ENCODE measurements at places on chromosomes 12 and 14.

DNA sequence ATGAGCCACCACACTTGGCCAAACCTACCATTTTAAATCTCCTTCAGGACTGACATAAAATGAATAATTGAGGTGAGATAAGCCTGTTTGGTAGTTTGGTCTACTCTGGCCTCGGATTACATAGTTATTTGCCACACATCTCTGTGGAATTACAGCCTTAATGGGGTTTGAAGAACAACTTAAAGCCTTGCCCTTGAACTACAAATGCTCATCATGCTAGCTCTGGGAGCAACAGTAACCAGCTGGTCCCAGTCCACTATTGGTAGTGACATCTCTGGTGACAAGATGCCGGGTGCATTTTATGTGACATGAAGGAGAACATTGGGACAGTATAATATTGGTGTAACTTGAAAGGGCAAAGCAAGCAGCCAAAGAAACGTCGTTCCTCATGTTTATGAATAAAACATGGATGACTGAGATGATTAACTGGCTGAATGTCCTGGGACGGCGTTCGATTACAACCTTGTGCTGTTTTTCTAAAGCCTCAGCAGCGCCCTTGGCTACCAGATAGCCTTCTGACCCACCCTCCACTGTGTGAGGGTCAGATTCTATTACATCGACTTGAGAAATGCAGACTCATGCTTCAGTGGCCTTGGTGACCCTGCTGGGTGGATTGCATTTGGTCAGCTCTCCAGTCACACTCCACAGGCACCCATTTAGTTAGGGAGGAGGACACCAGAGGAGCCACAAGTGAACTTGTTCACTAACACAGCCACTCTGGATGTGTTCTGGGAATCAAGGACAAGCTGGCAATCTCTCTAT, 41.5 kb downstream of the BEST3 start:
- DNase-seq, result no peak

- DNase-seq, result no peak
Observed at GRCh38 chr12:75642226-75642625, 130.8 kb upstream of the KRR1 start.

DNA sequence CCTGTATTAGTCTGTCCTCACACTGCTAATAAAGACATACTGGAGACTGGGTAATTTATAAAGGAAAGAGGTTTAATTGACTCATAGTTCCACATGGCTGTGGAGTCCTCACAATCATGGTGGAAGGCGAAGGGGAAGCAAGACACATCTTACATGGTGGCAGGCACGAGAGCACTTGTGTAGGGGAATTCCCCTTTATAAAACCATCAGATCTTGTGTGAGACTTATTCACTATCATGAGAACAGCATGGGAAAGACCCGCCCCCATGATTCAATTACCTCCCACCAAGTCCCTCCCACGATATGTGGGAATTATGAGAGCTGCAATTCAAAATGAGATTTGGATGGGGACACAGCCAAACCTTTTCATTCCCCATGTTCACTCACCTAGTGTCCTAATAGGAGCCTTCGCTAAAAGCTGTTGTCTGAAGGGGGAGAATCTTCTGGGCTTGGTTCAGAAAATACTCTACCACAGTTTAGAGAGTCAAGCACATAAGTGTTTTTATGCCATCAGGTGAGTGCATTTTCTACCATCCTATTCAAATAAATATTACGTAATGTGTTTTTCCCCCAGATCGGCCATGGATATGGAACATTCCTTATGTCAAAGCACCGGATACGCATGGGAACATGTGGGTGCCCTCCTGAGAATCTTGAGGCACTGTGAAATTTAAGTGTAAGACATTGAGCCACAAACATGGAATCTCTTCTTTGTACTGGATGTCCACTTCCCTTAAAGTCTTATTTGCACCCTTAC, 19.1 kb upstream of the KCNK13 start:
- DNase-seq, result no peak

GRCh38 chr12:11991604-11992003, 79.1 kb upstream of the BCL2L14 start:
- no peak for DNase-seq

DNA sequence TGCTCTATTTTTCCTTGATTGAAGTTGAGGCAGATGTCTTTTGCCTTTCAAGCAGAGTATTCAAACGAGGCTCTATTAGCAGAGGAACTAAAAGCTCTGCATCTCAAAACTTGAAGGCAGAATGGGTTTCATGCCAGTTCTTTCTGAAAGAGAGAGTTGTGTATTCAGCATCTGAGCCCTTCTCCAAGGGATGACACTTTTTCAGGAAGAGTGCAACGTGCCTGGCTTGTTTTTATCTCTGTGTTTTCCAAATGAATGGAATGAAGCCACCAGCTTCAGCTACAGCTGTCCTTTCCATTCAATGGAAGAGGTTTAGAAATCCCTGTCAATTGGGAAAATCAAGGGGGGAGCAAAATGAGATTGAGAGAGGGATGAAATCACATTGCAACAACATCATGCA, 14.6 kb downstream of the BEST3 start:
- no peak for DNase-seq

- no peak for DNase-seq
Observed at GRCh38 chr14:105931808-105932483, 405.6 kb downstream of the TMEM121 start.

DNA sequence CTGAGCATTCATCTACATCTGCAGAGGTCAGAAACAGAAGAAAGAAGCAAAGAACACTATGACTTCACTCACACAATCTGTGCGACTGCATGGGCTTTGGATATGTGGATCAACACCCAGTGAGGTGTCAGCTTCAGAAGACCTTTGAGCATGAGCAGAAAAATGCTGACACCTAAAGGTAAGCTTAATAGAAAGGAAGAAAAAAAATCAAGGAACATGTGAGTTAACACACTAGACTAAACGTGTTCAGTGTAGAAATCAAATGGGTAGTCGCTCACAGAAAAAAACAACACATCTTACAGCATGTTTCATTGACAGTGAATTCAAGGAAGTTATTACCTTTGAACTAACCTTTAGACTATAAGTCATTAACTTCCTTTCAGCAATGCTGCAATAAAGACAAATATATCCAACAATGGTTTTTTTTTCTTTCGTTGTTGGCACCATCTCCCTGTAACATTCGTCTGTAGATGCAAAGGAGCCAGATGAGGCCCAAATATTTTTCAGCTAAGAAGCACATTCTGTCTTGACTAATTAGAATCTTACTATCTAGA, 30.9 kb downstream of the RTRAF start:
- DNase-seq, result no peak

- no peak for DNase-seq
Observed at GRCh38 chr12:50351120-50352043, 45.0 kb downstream of the FAM186A start.

DNA sequence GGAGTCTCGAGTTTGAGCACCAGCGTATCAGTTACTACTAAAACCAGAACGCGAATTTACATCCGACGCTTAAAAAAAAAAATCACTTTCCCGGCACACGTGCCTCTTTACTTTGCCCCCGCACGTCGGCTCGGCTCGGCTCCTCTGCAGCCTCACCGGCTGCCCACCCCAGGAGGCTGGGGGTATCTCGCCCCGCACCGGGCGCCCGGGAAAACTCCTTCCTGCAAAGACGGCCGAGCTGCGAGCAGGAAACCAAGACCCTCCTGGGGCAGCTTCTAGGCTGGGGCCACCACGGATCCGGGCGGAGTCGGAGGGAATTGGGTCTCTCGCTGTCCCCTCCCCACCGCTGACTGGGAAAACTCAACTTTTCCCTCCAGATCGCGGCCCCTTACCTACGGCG, 610 bp downstream of the VSIG10 start:
- DNase-seq, result no peak

- no peak for DNase-seq
Observed at GRCh38 chr12:52097045-52097666, 17.7 kb downstream of the SMIM41 start.

GRCh38 chr12:121799842-121800693, 3.7 kb upstream of the SETD1B start:
- DNase-seq, result peak; percentile 78

DNA sequence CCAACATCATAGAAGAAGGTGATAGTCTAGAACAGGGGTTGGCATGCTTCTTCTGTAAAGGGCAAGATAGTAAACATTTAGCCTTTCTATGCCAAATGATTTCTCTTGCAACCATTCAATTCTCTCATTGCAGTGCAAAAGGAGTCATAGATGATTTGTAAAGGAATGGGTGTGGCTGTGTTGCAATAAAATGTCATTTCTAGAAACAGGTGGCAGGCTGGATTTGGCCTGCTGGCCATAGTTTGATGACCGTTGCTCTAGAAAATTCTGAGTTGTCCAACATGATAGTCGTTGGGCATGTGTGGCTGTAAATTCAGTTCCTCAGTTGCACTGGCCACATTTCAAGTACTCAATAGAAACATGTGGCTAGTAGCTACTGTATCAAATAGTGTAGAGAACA, 21.7 kb downstream of the SMCO2 start:
- no peak for DNase-seq

DNA sequence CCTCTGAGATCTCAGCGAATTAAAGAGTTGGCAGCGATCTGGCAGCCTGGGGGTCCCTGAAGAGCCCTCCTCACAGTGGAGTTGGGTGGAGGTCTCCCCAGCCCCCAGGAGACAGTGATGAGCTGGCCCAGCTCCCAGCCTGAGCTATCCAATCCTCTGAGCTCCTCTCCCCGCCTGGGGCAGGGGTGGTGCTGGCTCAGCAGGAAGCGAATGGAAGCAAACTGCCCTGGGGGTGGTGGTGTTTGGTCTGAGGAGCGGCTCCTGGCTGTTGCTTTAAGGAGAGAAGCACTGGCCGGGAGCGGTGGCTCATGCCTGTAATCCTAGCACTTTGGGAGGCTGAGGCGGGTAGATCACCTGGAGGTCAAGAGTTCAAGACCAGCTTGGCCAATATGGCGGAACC, 19.5 kb upstream of the MEG3 start:
- no peak for DNase-seq

- no peak for DNase-seq
Observed at GRCh38 chr14:32345311-32345791, 16.3 kb downstream of the AKAP6 start.

DNA sequence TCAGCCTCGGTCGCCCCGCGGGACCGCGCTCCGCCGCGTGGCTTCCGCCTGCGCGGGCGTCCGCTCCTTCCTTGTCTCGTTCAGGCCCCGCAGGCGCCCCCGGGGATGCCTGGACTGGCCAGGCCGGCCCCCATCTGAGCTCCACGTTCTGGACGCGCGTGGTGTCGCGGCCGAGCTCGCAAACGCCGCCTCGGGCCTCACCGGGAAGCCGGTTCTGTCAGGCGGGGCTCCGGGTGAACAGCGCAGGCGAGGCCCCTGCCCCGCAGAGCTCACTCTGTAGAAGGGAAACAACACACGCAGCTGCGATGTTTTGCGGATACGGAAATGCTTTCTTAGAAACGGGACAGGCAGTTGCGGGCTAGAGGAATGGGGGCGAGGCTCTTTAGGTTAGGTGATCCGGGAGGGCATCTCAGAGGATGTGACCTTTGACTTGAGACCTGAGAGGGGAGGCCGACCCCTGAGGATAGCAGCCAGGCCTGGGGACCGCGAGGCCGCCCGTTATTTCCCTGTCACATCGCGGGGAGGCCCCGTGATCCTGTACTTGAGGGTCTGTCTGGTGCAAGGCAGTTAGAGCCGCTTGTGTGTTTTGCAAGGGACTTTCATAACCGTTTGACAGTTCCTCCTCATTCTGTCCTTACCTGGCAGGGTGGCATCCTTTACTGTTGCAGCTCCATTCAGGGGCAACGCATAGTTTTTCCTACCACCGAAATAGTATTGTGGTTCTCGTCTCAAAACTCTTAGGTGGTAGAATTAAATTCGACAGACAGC, 584 bp downstream of the VRK1 start:
- DNase-seq, result peak; percentile 19

- no peak for DNase-seq
Observed at GRCh38 chr12:90102957-90103652, 394.5 kb upstream of the ATP2B1 start.

- no peak for DNase-seq
Observed at GRCh38 chr14:69005432-69006148, 26.5 kb upstream of the ACTN1 start.

GRCh38 chr12:131673888-131674257, 37.0 kb upstream of the SFSWAP start:
- DNase-seq, result no peak

DNA sequence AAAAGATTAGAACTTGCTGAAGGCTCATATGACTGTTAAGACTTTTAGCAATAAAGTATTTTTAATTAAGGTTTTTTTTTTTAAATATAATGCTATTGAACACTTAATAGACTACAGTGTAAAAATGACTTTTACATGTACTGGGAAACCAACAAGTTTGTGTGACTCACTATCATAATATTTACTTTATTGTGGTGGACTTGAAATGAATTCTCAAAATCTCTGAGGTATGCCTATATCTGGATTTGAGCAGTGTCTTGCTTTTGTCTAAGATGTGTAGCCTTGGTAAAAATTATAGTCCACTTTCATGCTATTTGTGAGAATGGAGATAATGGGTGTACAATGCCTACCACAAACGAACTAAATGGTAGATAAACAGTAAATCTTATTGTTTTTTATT, 33.9 kb upstream of the NAV3 start:
- no peak for DNase-seq

- no peak for DNase-seq
Observed at GRCh38 chr12:88746386-88746785, 166.1 kb upstream of the KITLG start.

GRCh38 chr12:49673446-49674317, 33.5 kb downstream of the FMNL3 start:
- no peak for DNase-seq

DNA sequence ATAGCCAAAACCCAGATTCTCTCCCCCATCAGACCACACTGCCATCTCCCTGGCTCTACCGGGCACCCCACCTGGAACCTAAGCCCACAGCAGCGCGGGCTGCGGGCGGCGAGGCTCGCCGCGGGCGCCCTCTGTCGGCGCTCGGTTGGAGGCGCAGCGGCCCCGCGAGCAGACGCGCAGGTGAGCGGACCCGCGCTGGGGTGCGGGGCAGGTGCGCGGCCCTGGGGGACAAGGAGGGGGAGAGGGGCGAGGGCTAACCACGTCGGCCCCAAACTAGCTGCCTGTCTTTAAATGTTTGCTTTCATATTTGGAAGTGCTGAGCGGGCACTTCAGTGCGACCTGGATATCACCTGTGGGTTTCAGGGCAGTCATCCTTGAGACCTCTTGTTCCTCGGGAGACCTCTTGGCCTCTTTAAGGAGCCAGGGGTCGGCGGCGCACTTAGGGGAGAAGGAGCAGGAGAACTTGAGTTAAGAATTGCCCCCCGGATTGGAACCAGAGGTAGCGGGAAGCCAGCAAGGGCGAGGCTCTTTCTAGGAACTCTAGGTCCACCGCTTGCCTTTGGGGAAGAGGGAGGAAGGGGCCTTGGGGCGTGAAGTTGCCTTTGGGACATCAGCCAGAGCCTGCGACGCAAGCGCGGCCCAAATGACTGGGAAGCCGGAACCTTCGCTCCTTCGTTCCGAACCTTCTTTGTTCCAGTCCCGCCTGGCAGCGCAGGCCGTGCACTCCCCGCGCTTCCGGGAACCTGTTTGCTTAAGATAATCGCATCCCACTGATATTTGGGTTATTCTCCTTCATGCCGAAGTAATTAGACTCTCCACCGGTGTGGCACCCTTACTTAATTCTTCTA, 78.7 kb downstream of the NEDD1 start:
- DNase-seq, result peak; percentile 41

DNA sequence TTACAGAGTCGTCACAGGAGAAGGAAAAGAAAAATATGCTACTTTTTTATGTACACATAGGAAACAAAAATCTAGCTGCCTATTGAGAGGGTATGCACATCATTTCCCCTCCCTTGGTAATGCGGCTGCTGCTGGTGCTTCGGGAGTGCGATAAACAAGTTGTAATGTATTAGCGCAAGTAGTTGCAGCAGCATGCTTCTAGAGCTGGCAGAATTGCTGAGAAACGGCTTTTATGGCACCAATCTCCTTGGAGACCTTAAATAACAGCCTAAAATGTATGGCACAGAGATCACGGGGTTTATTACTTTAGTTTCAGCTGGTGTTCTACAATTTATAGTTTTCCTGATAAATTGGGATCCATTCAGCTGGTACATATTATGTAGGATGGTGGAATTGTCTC, 447.6 kb upstream of the TMPO start:
- DNase-seq, result no peak

All from GM12892 (cell line).